ENCODE measurements at places on chromosomes 11 and 22. TPM values are rescaled to one million over a fixed set of nuclear protein-coding genes. Genes with fewer than 3 reads are reported as not detected.

GRCh38 chr11:99568808-99569207 lies 548.1 kb downstream of the CNTN5 start:
- H3K36me3 ChIP-seq, result no peaks in the 10 kb centered on the region
- H3K27me3 ChIP-seq, result no peaks in the 10 kb centered on the region
- DNase-seq, result no peak
- H3K4me1 ChIP-seq, result no peaks in the 10 kb centered on the region

GRCh38 chr11:77191823-77192495 lies 63.9 kb downstream of the MYO7A start:
- H3K27ac ChIP-seq, result no peak overlapping the region
- DNase-seq, result peak; percentile 66

DNA sequence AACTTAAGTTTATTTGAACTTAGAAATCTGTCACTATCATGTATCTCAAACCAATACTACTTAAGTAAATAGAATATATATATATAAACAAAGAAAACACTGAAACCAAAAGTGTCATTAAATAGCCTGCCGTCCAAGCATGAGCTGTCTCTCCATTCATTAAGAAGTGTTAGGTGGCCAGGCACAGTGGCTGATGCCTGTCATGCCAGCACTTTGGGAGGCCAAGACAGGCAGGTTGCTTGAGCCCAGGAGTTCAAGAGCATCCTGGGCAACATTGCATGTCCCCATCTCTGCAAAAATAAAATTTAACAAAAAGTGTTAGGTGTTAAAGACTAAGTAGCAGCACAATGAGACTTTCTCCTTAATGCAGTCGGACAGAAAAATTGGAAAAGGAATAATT lies 14.0 kb downstream of the CD6 start:
- H3K27ac ChIP-seq, result peak overlapping the region; percentile 97
- H3K36me3 ChIP-seq, result peaks cover 43% of the 10 kb centered on the region
- H3K4me1 ChIP-seq, result peaks cover 85% of the 10 kb centered on the region
- H3K4me3 ChIP-seq, result peak overlapping the region; percentile 83
- DNase-seq, result no peak
- H3K27me3 ChIP-seq, result no peaks in the 10 kb centered on the region

GRCh38 chr22:37358917-37359316 lies 68.4 kb downstream of the ELFN2 start:
- H3K27ac ChIP-seq, result no peak overlapping the region
- no peak for DNase-seq
- H3K4me1 ChIP-seq, result peaks cover 4% of the 10 kb centered on the region

Gene BDNF
- not detected for total RNA-seq

Gene GSTP1
- total RNA-seq, result 219 TPM

All from activated naive CD8-positive, alpha-beta T cell treated with anti-CD3 and anti-CD28 coated beads, Interleukin-2, amount 10 ng/mL, durations not matched to agents 7 days and 5 days (primary cell).